Upper lobe of left lung (tissue), 6 donors: ENCODE measurements at places on chromosomes 6 and 20.

- DNase-seq = no peak
Measured at GRCh38 chr6:120774275-120774674, 560.0 kb downstream of the TBC1D32 start.

- DNase-seq = no peak
Measured at GRCh38 chr6:105452376-105452775, 49.5 kb upstream of the PREP start.

DNA sequence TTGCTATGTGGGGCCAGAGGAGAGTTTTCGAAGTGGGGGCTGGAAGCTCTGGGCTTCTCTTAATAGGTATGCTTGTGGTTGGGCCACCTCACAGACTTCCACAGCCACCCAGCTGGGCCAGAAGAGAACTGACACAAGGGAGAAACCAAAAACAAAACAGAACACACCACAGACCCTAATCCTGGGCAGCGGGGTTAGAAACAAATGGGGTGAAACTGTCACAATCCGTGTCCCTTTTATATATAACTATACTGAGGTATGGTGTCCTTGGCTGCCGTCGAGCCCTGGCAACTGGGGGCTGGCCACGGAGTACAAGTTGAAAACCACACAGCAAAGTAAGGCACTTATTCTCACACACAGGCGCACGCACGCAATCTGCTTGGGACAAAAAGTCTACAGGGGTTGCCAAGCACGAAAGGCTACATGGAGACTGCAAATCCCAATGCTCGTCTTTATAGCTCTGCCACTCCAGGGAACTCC, 78.3 kb downstream of the TRAM2 start:
- no peak for DNase-seq

DNA sequence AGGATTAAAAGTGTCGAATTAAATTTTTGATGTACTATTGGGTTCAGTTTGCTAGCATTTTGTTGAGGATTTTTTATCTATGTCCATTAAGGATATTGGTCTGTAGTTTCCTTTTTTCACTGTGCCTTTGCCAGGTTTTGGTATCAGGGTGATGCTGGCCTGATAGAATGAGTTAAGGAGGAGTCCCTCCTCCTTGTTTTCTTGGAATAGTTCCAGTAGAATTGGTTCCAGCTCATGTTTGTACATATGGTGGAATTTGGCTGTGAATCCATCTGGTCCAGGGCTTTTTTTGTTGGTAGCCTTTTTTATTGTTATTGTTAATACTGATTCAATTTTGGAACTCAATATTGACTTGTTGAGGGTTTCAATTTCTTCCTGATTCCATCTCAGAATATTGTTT, 141.8 kb downstream of the SIM1 start:
- no peak for DNase-seq

DNA sequence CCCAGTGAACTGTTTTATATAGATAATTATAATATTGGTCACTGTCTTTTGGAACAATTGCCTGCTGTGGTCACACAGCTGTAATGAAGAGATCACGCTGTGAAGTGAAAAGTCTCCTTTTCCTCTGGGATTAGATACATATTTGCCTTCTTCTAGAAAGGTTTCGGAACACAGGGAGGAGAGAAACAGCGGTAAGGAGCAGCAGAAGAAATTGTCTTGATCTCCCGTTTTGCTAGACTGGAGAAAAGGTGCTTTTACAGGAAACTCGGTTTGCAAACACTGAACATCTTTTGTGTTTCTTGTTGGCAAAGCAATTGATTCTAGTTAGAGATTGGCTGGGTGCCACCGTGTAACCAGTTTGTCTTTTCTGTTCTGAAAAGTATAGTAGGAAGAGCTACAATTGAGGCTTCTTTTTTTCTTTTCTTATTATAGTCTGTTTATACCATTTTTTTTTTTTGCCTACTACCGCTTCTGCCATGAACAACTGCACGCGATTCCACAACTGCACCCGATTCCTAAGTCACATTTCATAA, 404.1 kb upstream of the ID4 start:
- no peak for DNase-seq

DNA sequence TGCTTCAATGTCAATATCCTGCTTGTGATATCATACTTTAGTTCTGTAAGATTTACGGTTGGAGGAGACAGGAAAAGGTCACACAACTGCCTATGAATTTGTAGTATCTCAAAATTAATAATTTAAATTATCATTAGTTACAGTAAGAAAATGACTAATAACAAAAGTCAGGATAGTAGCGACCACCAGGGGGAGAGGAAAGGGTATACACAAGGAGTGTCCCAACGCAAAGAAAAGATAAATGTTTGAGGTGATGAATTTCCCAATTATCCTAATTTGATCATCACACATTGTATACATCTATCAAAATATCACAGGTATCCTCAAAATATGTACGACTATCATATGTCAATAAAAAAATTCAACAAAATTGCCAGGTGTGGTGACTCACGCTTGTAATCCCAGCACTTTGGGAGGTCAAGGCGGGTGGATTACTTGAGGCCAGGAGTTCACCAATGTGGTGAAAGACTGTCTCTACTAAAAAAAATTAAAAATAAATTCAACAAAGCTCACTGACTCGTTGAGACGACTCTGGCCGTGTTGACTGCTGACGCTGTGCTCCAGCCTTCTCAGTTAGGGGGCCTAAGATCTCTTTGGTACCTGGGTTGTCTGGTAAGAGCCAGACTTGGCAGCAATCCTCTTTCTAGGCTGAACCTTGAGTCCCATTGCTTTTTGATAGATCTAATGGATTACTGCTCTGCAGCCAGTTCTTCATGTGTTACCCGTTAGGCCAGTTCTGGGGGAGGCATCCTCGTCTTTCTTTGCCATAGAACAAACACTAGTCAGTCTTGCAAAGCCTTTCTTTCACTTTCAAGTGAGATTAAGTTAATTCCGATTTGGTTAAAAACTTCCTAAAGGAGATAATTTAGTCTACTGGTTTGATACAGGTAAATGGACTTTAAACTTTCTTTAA, 9.0 kb upstream of the OVOL2 start:
- DNase-seq = no peak

DNA sequence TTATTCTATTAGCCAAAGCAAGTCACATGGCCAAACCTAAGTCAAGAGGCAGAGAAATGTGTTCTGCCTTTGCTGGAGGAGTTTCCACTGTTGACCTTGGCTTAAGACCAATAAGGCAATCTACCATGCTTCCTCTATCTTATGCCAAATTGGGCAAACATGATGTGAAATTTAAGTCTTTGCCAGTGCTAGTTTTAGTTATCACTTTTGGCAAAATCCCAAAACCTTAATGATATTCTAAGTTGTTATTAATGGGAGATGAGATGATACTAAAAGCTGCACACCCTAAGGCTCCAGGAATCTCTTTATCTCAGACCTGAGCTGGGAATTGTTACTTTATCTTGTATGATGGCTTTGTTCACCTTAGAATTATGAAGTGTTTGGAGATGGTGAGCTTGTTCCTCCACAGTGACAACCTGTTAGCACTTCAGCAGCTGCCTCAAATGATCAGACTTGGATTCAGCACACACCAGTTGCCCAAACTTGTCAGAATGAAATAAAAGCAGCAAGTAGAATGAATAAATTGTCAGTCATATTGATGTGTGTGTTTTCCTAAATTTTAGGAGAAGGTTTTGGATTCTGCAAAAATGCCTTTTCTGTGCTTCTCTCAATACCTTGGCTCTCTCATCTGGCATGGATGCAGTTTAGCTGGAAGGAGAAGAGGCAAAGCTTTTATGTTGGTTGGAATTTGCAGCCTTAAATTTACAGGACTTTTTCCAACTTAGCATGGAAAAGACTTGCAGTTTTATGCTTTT, 49.3 kb downstream of the RIN2 start:
- DNase-seq = no peak

- DNase-seq = no peak
Measured at GRCh38 chr20:48599748-48600469, 227.9 kb downstream of the PREX1 start.

DNA sequence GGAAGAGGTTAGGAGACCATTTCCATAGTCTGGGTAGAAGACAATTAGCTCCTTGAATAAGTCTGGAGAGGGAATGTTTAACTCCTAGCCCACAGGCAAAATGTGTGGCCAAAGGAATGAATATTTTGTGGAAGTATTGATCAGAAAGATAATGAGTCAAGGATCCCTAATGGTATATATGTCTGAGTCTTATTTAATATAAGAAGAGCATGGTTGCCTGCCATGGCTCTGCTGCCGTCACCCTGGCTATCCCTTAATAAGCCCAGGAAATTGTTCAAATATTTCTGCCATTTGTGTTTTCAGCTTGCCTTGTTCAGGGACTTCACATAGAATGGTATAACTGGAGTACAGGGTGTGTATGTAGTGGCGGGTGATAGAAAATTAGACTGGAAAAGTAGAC, 18.1 kb upstream of the CALHM6 start:
- DNase-seq = no peak

DNA sequence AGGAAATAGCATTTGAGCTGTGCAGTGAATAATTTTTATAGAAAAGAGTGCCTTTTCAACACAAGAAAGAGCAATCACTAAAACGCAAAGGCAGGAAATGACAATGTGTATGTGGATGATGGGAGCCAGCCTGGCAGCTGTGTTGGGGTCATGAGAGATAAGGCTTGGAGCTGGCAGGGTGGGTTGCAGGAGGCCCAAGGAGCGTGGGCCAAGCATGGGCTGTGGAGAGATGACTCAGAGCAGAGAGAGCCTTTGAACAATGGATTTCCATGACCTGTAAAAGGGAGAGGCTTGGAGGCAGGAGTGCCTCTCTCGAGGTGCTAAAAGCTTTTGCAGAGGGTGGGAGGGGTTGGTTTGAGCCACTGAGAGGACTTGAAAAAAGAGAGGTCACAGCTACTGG, 6.6 kb upstream of the TBC1D7 start:
- DNase-seq = no peak

DNA sequence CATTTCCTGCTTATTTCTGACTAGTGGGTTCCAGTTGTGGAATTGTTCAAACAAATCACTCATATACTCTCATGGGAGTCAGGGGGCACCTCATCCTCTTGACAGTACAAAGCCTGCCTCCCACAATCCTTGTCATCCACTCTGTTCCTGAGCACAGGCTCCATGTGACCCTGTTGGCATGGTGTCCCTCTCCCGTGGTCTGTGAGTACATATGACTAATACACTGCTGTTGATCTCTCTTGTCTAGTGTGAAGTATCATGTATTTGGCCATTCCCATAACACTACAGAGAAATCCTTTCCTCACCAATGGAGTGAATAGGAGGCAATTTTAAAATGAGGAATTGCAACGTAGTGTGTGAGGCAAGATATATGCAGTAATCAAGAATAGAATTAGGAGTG, 185.3 kb downstream of the OGFRL1 start:
- DNase-seq = peak; percentile 85

GRCh38 chr6:41785689-41786450, 1.6 kb upstream of the TOMM6 start:
- DNase-seq = no peak

GRCh38 chr6:25193460-25194171, 85.6 kb upstream of the CARMIL1 start:
- no peak for DNase-seq

GRCh38 chr6:38142178-38142902, 322.8 kb downstream of the ZFAND3 start:
- no peak for DNase-seq
